ENCODE measurements at places on chromosomes 6 and 20.

- DNase-seq, result no peak
Measured at GRCh38 chr20:34925981-34926380, 29.6 kb downstream of the GSS start.

DNA sequence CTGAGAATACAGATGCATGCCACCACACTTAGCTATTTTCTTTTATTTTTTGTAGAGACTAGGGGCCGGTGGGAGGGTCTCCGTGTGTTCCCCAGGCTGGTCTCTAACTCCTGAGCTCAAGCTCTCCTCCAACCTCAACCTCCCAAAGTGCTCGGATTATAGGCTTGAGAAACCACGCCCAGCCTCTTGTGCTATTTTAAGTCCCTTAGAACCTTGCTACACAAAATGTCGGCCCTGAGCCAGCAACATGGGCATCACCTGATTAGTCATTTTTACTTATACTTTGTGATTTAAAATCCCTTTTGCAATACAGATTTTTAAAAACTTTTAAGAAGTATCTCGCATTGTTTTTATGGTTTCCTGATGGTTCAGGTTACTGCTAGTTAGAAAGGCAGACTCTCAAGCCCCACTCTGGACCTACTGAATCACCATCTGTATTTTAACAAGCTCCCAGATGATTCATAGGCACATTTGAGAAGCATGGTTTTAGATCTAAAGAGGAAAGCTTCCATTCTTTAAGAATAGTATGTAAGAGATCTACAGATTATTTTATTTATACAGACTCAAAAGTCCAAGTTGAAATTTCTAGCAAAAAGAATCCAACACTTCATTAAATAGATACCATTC, 186.3 kb downstream of the PTPRT start:
- DNase-seq, result no peak

DNA sequence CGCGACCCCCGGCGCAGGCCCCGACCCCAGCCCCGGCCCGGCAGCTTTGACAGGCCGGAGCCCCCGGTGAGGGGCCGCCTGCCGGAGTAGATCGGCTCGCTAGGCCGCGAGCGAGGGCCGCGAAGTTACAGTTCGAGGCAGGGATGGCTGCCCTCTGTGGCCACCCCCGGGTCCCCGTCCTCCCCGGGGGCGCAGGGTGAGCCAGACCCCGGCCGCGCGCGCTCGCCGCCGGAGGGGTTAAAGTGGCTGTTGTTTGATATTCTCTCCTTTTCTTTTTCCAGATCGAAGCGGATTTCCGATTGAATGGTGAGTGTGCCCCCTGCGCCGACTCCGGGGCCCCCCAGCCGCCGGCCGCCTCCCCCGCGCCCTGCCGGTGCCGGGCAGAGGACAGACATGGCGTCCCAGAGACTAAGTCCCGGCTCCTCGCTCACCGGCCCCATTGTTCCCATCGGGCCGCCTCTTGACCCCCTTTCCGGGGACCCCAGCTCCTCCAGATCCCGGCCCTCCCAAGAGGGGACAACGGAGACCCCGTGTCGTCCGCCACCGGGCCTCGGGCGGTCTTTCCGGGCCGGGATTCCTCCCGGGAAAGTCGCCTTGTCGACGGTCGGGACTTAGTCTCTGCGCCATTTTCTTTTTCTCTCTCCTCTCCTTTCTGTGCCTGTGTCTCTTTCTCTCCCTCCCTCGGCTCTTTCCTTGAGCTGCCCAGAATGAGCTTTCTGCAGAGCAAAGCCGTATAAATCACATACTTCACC, 704 bp downstream of the TOP1 start:
- DNase-seq, result no peak

- peak; percentile 58 for DNase-seq
Measured at GRCh38 chr6:118750143-118750542, 98.8 kb upstream of the CEP85L start.

GRCh38 chr6:29965873-29966601, 23.7 kb downstream of the HLA-A start:
- DNase-seq, result no peak

Measured in iris pigment epithelial cell (primary cell).